Cortex of kidney (tissue), 1 donor: ENCODE measurements at places on chromosomes 7 and 10.

- no peak for DNase-seq
Measured at GRCh38 chr7:140159497-140159896, 17.3 kb downstream of the KDM7A start.

DNA sequence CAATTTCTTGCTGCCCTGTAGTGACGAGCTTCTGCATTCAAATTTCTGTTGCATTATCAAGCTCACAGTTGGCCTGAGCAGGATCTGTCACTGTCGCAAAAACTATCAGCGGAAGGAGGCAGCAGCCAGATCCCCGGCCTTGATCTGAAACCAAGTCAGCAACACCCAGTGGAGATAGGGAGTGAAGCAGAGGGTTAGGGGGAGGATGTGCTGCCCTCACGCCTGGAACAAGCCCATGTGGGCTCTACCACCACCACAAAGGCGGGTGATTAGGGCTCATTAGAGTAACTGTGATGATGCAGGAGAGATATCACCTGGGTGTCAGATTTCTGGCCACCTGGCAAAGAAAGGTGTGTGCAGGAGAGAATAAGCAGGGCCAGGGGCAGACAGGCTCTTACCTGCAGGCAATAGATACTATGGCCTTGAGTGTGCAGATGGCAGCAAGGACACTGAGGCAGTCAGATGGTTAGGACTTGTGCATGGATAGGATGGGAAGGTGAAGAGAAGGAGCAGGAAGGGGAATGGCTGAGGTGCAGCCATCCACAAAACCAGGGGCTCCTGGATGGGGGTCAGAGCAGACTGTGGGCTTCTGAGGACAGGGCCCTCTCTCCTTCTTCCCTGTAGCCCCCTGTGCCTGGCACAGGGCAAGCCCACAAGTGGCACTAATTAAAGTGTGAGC lies 417.3 kb downstream of the RPS24 start:
- no peak for DNase-seq

- no peak for DNase-seq
Measured at GRCh38 chr7:78248867-78249266, 450.3 kb downstream of the PHTF2 start.

DNA sequence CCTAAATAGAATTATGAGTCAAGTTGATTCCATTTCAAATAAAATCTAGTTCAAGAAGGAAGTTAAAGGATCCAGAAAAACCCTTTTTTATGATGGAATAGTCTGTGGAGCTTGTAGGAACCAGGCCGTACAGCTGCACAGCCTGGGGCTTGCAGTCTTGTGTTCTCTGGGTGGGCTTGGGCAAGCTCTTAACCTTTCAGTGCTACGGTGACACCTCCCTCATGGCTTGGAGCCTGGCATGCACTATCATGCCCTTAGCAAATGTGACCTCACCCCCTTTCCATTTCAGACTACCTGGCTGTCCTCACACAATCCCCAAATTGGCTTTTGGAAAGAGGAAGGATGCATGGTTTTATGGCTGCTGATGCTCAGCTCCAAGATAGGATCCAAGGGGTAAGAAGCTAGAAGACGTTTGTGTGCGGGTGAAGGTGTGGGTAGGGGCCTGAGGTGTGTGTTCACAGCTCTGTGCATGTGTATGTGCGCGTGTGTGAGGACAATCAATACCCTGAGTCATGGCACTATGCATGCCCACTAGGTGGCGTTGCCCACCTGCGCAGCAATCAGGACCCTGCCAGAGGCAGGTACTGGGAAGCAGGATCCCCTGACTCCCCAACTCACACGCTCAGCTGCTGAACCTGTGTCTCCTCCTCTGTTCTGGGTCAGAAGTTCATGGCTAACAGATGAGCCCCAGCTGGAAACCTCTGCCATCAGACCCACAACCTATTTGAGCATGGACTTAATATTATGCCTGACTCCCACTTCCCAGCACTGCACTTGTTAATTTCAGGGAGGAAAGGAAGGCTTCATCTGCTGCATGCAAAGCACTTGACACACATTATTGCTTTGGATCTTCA lies 113.4 kb downstream of the PTPN20 start:
- no peak for DNase-seq

GRCh38 chr10:132547421-132547861 lies 9.9 kb downstream of the INPP5A start:
- DNase-seq: no peak

DNA sequence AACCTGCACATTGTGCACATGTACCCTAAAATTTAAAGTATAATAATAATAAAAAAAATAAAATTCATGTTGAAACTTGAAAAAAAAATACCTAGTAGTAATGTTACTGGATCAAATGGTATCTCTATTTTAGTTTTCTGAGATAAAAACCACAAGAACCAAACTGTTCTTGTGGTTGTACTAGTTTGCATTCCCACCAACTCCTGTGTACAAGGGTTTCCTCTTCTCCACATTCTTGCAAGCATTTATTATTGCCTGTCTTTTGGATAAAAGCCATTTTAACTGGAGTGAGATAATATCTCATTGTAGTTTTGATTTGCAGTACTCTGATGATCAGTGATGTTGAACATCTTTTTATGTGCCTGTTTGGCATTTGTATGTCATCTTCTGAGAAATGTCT lies 177.7 kb downstream of the KIF20B start:
- DNase-seq: no peak

GRCh38 chr10:70323697-70324338 lies 40.0 kb upstream of the NPFFR1 start:
- no peak for DNase-seq

DNA sequence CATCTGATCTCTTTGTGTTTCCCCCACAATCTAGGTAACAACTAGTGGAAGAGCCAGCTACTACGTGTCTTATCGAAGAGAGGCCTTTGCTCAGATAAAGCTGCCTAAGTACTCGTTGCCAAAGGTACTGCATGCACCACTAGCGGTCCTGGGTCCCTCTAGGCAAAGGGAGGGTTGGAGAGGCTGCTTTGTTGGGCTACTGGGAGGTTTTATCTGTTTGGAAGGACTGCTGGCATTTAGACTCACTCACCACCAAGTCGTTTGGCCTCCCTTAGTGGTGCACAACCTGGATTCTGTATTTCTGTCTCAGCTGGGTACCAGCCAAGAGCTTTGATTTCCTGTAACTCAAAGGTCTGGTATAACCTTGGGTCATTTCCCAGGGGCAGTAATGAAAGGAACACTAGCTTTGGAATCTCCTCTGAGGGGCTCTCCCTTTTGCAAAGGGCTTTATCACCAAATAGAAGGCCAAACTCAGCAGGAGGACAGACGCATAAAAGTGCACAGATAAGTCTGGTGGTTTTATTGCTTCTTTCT lies 498.3 kb downstream of the SORCS3 start:
- DNase-seq: no peak

- no peak for DNase-seq
Measured at GRCh38 chr7:25964483-25964991, 187.5 kb upstream of the NFE2L3 start.

- no peak for DNase-seq
Measured at GRCh38 chr10:14309593-14309992, 21.1 kb downstream of the FRMD4A start.

DNA sequence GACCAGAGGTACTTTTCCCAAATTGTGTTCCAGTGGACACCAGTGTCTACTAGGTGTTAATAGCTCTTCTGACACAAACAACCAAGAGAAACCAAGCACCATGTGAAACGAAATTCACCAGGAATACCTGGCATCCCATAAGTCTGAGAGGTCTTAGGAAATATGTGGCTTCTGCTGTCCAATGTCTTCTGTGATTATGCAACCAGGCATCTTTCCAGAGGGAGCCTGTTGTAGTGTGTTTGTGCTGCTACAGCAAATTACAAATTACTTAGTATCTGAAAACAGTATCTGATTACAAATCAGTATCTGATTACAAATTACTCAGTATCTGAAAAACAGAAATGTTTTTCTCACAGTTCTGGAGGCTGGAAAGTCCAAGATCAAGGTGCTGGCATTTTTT lies 133.6 kb upstream of the NPVF start:
- no peak for DNase-seq

GRCh38 chr7:68537774-68538071 lies 1060.6 kb upstream of the AUTS2 start:
- no peak for DNase-seq

DNA sequence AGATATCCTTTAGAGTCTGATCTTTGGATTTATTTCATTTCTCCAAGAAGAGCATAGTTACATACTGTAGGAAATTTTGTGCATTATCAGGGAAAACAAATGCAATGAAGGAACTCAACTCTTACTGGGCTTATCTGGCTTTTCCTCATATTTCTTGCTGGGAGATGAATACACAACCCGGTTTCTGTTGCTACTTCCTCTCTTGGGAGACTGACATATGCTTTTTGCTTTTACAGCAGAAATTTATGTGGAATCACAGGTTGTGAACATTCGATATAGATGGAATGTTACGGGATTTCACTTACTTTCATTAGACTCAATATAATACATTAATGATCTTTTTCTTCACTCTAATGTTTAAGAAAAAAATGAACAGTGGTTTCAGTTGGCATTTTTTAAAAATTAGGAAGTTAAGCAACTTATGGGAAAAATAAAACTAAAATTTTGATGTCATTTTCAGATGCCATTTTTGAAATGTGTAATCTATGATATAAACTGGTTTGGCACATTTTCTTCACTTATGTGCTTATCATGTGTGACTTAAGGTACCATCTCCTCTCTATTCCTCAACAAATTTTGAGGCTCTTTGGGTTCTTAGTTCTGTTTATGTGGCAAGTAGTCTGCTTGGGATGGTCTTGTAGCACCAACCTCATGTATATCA lies 7.1 kb downstream of the SND1 start:
- DNase-seq: no peak

- DNase-seq: no peak
Measured at GRCh38 chr10:10684972-10685371, 332.7 kb upstream of the CELF2 start.

DNA sequence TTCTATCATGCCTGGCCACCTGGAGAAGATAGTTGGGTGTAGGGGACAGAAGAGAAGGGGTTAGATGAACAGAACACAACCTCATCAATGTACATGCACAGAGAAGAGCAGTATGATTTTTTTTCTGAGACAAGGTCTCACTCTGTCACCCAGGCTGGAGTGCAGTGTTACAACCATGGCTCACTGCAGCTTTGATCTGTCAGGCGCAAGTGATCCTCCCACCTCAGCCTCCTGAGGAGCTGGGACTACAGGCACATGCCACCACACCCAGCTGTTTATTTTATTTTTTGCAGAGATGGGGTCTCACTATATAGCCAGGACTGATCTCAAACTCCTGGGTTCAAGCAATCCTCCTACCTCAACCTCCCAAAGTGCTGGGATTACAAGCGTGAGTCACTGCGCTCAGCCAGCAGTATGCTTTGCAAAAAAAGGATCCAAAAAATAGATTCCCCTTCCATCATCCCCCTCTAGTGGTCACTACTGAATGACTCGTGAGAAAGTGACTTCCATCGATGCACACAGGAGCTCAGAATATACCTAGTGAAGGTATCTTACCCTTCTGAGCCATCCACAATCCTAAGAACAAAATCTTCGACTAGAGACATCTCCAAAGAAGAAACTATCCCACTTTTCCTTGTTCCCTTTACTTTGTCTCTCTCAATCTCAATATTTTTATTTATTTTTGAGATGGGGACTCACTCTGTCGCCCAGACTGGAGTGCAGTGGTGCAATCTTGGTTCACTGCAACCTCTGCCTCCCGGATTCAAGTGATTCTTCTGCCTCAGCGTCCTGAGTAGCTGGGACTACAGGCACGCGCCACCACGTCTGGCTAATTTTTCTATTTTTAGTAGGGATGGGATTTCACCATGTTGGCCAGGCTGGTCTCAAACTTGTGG lies 21.0 kb downstream of the ZCWPW1 start:
- DNase-seq: no peak

DNA sequence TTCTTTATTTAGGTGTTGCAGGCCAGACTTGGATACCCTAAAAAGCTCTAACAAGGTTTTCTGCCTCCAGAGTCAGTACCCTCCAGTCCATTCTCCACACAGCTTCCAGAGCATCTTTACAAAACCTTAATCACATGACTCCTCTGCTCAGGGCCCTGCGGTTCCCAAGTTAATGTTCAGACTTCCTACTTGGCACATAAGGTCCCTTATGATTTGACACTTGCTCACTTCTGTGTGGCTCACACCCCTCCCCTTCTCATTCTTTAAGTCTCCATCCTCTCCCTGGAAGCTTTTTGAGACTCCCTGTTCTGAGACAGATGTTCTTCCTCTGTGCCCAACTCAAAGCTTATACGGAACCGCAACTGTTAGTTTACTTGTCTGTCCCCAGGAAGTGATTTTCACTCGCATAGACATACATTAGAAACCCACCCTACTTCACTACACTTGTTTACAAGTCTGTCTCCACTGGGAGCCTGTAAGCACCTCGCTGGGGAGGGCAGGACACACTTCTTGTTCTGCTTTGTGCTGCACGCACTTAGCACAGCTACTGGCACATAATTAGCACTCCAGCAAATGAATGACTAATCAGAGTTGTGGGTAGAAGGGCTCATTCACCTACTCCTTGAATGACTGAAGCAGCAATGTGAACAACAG lies 154.3 kb upstream of the LAMB4 start:
- DNase-seq: no peak

DNA sequence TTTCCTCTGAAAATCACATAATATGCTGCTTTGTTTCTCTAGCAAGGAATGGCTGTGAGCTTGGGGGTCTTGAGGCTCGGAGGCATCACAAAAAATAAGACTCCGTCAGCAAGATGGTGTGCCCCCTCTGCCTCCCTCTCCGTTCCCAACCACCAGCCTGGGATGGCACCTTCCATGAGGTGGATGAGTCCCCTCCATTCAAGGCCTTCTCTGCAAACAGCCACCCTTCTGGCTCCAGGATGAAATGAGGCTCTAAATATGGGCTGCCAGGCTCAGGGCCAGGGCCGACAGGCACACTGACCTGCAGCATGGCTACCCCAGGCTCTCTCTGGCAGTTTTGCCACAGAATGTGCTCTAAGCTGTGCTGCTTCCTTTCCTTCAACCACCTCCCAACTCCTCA lies 521.5 kb downstream of the PTPRN2 start:
- no peak for DNase-seq

DNA sequence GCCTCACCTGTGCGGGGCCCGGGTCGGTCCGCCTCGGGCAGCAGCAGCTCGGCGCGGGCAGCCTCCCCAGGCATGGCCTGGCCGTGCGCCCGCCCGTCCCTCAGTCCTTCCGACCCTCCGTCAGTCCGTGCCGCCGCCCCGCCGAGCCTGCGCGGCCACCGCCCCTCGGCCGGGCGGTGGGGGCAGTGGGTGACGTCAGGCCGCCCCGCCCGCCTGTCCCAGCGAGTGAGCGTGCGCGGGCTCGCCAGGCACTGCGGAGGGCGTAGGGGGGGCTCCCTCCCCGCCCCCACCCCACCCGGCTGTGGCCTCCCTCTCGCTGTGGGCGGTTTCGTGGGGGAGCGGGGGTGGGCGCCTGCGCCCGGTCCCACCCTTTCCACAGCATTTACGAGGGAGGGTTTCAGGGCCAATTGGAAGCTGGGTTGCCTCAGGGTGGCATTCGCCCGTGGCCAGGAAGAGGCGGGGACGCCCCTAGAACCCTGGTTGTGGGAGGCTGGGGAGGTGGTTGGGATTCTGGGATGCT lies at the start of gene NACAD:
NACAD (minus strand) TSS at position 149 of the 520 bp plus-strand sequence; CDS start at position 74, 75 bp downstream.
- no peak for DNase-seq

DNA sequence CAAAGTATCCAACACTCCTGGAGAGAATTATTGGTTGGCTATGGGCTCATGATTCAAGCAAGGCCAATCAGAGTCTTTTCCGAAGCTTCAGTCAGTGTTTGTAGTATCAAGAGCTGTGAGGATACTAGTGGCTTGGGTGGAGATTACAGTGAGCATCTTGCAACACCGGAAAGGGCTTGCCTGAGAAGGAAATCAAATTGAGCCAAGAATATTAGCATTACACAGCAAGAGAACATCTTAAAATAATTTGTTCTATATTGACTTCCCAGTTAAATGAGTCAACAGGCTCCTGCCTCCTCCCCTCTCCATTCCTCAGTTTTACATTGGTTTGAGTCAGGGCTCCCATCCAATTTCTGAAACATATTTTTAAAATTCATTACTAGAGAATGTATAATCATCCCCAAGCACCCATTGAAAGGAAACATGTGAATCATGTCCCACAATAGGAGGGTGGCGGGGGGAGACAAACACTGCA lies 127.4 kb downstream of the ELAPOR2 start:
- DNase-seq: no peak
